Stomach (tissue), 19 donors: ENCODE measurements at places on chromosomes 6 and 20. TPM values are rescaled to one million over a fixed set of nuclear protein-coding genes. Genes with fewer than 3 reads are reported as not detected.

PACSIN1 gene
- not detected for total RNA-seq

VTA1 gene
- total RNA-seq: 56.8 TPM

SNX5 gene
- total RNA-seq: 47.3 TPM

HRH3 gene
- not detected for total RNA-seq

MYH7B gene
- 0.45 TPM for total RNA-seq

ZNF165 gene
- 1.2 TPM for total RNA-seq

SMOC2 gene
- 132 TPM for total RNA-seq

HSD17B8 gene
- total RNA-seq: 24.8 TPM

PMEPA1 gene
- 5.3 TPM for total RNA-seq

PNRC1 gene
- 158 TPM for total RNA-seq

DEFB132 gene
- not detected for total RNA-seq

PSORS1C1 gene
- total RNA-seq: 5.7 TPM

FHL5 gene
- total RNA-seq: 4.9 TPM

CST4 gene
- total RNA-seq: not detected

EDN1 gene
- 18.7 TPM for total RNA-seq

LPIN3 gene
- total RNA-seq: 8.6 TPM

RBBP8NL gene
- total RNA-seq: 0.55 TPM

LY6G5C gene
- total RNA-seq: not detected

GSTA1 gene
- 107 TPM for total RNA-seq

FLRT3 gene
- total RNA-seq: 38.2 TPM

HSPA1L gene
- total RNA-seq: 1.1 TPM

OPN5 gene
- total RNA-seq: not detected
